Esophagus muscularis mucosa (tissue), 4 donors: ENCODE measurements at places on chromosomes 16 and 17.

- H3K27me3 ChIP-seq = no peaks in the 10 kb centered on the region
- H3K36me3 ChIP-seq = no peaks in the 10 kb centered on the region
- no peak for DNase-seq
- H3K4me3 ChIP-seq = peak overlapping the region; percentile 69
- H3K4me1 ChIP-seq = peaks cover 29% of the 10 kb centered on the region
- peak overlapping the region; percentile 93 for H3K27ac ChIP-seq
Measured at GRCh38 chr17:2511138-2511461, 588 bp downstream of the METTL16 start.

- H3K4me1 ChIP-seq = peaks cover 51% of the 10 kb centered on the region
- peak overlapping the region; percentile 73 for H3K27ac ChIP-seq
- no peaks in the 10 kb centered on the region for H3K27me3 ChIP-seq
Measured at GRCh38 chr17:12729086-12729485, 60.2 kb upstream of the ARHGAP44 start.

GRCh38 chr17:77253611-77254051, 112.9 kb downstream of the SEC14L1 start:
- H3K36me3 ChIP-seq = no peaks in the 10 kb centered on the region
- no peak for DNase-seq
- H3K4me3 ChIP-seq = no peak overlapping the region
- no peaks in the 10 kb centered on the region for H3K4me1 ChIP-seq
- peaks cover 22% of the 10 kb centered on the region for H3K27me3 ChIP-seq
- no peak overlapping the region for H3K27ac ChIP-seq

DNA sequence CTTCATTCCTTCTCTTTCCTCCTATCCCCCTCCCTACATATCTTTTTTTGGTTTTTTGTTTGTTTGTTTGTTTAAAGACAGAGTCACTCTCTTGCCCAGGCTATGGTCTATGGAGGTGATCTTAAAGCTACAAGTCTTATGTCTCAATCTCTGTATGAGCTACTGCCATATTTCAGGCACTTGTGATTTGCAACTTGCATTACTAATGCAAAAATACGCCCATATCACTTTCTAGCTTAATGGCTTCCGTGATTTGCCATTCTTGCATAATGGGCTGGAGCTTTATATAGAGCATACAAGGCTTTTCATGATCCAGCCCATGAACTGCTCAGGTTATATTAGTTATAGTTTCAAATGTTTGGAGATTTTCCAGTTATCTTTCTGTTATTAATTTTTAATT, 7.5 kb downstream of the CFAP97D1 start:
- no peak overlapping the region for H3K4me3 ChIP-seq
- no peaks in the 10 kb centered on the region for H3K4me1 ChIP-seq
- H3K27ac ChIP-seq = no peak overlapping the region
- H3K27me3 ChIP-seq = no peaks in the 10 kb centered on the region

GRCh38 chr17:78330570-78331224, 29.2 kb downstream of the SOCS3 start:
- H3K4me1 ChIP-seq = peaks cover 22% of the 10 kb centered on the region
- H3K27me3 ChIP-seq = no peaks in the 10 kb centered on the region
- peak overlapping the region; percentile 16 for H3K27ac ChIP-seq
- no peak overlapping the region for H3K4me3 ChIP-seq
- DNase-seq = no peak
- H3K36me3 ChIP-seq = no peaks in the 10 kb centered on the region

- no peak for DNase-seq
- H3K4me1 ChIP-seq = peaks cover 13% of the 10 kb centered on the region
- no peak overlapping the region for H3K27ac ChIP-seq
- no peaks in the 10 kb centered on the region for H3K36me3 ChIP-seq
Measured at GRCh38 chr17:43818966-43819365, 14.0 kb downstream of the MPP3 start.

DNA sequence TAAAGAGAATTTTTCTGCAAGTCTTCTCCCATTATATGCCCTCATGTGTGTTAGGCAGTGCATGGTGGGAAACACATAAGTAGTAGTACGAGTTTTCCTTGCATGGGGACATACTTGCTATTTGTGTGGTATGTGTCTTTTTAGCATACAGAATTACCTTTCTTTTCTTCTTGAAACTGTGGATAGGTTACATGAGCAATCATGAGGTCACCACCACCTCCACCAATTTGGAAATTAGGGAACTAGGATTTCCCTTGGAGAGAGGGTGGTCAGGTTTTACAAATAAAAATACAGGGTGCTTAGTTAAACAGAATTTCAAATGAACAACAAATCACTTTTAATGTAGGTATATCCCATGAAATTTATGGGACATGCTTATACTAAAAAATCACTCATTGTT, 16.3 kb upstream of the AMZ2 start:
- no peaks in the 10 kb centered on the region for H3K27me3 ChIP-seq
- H3K36me3 ChIP-seq = no peaks in the 10 kb centered on the region
- no peak overlapping the region for H3K27ac ChIP-seq
- DNase-seq = no peak
- no peak overlapping the region for H3K4me3 ChIP-seq

DNA sequence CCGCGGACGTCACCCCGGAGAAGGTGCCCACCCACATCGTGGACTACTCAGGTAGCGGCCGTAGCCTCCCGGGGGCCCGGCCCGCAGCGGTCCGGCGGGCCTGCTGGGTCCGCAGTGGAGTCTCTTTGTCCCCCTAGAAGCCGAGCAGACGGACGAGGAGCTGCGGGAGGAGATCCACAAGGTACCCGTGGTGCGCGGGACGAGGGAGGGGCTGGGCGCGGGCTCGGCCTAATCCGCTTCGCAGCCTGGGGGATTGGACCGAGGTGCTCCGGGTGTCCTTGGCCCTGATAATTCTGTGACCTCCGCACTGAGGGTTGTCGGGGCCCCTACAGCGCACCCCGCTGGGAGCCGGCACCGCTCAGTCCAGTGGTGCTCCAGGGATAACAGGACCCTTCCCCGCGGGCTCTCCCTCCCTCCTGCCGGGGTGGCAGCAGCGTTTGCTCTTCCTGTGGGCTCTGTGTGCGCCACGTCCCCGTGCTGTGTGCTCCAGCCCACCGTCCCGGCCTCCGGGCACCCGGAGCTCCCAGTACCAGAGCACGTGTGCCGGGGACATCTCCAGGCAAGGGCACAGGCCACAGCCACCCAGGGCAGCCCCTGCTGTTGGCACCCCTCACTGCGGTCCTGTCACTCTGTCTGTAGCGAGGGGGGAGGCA, 713 bp downstream of the RHOT2 start:
- DNase-seq = no peak
- H3K4me3 ChIP-seq = peak overlapping the region; percentile 99
- peaks cover 46% of the 10 kb centered on the region for H3K36me3 ChIP-seq
- peaks cover 28% of the 10 kb centered on the region for H3K4me1 ChIP-seq
- peak overlapping the region; percentile 90 for H3K27ac ChIP-seq

GRCh38 chr16:20734056-20734455, 7.6 kb downstream of the THUMPD1 start:
- no peak overlapping the region for H3K4me3 ChIP-seq
- H3K27me3 ChIP-seq = no peaks in the 10 kb centered on the region
- H3K27ac ChIP-seq = no peak overlapping the region
- no peak for DNase-seq
- peaks cover 38% of the 10 kb centered on the region for H3K36me3 ChIP-seq

DNA sequence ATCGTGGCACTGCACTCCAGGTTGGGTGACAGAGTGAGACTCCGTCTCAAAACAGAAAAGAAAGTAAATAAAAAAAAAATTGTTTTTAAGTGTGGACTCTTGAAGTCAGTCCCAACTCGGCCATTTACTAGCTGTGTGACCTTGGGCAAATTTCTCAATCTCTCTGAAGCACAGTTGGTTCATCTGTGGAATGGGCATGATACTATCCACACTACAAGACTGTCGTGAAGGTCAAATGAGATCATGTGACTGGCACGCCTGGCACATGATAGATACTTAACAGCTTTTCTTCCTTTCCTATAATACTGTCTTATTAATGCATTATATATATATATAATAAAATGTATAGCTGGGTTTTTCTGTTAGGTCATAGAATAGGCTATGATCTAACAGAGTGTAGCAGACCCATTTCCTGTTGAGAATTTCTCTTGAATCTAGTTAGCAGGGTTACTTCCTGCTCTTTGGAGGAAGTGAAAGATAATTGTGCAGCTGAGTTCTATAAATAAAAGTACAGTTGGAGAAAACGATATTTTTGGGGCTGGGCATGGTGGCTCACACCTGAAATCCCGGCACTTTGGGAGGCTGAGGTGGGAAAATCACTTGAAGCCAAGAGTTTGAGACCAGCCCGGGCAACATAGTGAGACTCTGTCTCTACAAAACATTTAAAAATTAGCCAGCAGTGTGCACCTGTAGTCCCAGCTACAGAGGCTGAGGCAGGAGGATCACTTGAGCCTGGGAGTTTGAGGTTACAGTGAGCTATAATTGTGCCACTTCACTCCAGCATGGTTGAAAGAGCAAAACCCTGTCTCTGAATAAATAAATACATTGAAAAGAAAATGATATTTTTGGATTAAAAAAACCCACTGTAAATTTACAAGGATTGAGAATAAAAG, 7.3 kb downstream of the MILR1 start:
- no peak overlapping the region for H3K4me3 ChIP-seq
- no peak for DNase-seq
- no peaks in the 10 kb centered on the region for H3K4me1 ChIP-seq
- no peaks in the 10 kb centered on the region for H3K27me3 ChIP-seq
- no peaks in the 10 kb centered on the region for H3K36me3 ChIP-seq
- H3K27ac ChIP-seq = no peak overlapping the region

GRCh38 chr17:35372846-35373533, 431 bp downstream of the SLFN11 start:
- no peaks in the 10 kb centered on the region for H3K36me3 ChIP-seq
- H3K27me3 ChIP-seq = no peaks in the 10 kb centered on the region
- H3K27ac ChIP-seq = peak overlapping the region; percentile 94
